Neural crest cell (in vitro differentiated cells): ENCODE measurements at places on chromosomes 5 and 9.

GRCh38 chr5:174312270-174312617, 266.7 kb downstream of the NSG2 start:
- DNase-seq, result no peak

DNA sequence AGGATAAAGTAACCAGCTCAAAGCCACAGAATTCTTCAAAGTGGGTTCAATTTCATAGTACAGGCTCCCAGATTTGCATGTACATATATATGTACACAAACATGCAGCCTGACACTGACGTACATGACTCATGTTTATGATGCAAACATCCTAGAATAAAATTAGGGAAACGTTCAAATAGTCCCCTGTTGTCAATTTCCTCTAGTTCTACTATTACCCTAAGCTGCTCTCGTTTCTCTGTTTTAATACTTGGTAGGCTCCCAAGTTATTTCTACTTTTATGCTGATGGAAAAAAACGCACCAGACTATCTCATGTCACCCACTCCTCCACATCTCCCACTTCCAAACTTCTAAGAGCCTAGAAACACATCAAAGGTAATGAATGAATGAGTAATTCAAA, 229.7 kb downstream of the EPB41L4A start:
- DNase-seq, result no peak

DNA sequence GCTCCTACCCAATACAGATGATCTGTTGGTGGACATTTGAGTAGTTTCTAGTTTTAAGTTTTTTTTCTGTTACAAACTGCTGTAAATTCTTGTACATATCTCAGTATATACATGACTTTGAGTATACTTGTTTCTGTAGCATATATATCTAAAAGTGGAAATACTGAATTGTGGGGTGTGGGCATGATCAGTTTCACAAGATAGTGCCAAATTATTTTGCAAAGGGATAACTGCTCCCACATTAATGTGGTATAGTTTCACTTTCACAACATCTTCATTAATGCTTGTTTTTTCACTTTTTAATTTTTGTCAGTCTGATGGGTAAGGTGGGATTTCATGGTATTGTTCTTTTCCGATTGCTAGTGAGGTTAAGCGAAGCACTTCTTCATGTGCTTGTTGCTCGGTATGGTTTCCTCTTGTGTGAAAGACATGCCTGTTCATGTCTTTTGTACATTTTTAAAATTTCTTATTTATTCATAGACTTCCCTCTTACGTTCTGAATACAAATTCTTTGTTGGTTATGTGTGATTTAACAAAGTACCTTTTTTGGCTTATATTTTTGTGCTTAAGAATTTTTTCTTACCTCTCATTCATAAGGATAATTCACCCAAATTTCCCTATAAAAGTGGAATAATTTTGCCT, 103.5 kb downstream of the CDC42SE2 start:
- no peak for DNase-seq

DNA sequence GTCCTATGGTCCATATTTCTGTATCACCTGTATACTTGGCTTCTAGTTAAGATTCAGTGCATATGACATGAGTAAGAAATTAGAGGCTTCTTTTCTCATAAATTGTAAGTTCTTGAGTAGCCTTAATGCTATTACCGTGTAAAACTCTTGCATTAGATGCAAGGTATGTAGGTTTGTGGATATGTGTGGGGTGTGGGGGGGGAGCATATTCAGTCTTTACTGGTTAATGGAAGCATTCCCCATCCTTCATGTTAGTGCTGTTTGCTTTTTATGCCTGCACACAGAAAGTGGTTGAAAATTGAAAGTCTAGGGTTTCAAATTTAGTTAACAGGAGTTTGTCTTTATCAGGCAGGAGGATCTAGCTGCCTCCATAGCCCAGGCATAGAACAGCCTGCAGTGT, 16.1 kb downstream of the RAI14 start:
- no peak for DNase-seq

DNA sequence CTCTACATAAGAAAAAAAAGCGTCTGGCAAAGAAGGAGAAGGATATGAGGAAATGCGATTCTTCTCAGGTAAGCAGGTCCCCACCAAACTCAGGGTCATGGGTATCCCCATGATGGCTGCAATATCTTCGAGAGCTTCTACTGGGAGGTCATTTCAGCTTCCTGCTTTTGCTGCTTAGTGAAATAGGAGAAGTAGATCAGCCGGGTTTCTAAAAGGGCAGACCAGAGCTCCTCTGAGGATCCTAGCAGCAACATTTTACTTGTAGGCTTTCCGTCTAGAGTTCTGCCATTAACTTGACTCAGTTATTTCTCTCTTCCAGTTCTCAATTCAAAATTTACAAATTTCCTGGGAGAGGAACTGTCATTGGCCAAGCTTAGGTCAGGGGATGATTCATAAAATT, 134.7 kb downstream of the DPYSL3 start:
- DNase-seq, result no peak

- DNase-seq, result no peak
Observed at GRCh38 chr5:136058039-136058971, 29.5 kb downstream of the TGFBI start.

- DNase-seq, result no peak
Observed at GRCh38 chr9:23747088-23748075, 78.7 kb downstream of the ELAVL2 start.

DNA sequence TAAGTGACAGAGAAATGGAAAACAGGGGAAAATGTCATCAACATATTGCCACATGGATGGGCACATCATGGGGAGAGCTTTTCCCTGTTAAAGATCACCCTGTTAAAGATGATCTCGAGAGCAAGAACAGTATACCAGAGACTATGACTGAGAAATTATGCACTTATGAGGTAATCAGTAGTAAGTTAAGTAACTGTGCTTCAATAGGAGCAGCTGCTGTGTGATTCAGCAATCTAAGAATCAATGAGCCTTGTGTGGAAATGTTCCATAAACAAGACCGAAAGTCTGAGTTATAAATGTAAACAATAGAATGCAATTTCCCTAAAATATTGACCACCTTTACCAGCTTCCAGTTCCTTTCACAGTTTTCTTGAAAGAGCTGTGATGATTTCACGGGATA, 582.3 kb downstream of the CAAP1 start:
- DNase-seq, result no peak

DNA sequence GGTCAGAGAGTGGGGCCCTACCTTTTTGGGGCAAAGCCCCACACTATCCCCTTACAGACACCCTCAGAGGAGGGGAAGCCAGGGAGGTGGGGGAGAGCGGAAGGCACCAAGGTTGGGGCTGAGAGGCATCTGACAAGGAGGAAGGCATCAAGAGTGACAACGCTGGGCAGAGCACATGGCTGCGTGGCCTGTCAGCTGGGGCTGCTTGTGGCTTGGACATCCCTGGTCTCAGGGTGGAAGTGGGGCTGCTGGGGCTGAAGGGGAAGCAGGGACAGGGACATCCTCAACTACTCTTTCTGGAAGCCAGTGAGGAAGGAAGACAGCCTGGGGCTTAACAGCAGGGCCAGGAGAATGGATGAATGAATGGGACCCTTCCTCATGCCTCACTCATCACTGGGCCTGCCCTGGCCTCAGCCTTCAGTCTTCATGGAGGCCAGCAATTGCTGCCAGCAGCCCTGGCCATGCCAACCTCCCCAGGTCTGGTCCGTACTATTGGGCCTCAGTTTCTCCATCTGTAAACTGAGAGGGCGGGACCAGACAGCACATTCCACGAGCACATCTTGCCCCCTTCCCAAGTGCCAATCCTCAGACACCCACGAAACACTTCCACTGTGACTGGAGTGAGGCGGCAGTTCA, 993 bp upstream of the RALGDS start:
- no peak for DNase-seq

GRCh38 chr5:129099184-129099569, 4.6 kb downstream of the ISOC1 start:
- DNase-seq, result no peak

DNA sequence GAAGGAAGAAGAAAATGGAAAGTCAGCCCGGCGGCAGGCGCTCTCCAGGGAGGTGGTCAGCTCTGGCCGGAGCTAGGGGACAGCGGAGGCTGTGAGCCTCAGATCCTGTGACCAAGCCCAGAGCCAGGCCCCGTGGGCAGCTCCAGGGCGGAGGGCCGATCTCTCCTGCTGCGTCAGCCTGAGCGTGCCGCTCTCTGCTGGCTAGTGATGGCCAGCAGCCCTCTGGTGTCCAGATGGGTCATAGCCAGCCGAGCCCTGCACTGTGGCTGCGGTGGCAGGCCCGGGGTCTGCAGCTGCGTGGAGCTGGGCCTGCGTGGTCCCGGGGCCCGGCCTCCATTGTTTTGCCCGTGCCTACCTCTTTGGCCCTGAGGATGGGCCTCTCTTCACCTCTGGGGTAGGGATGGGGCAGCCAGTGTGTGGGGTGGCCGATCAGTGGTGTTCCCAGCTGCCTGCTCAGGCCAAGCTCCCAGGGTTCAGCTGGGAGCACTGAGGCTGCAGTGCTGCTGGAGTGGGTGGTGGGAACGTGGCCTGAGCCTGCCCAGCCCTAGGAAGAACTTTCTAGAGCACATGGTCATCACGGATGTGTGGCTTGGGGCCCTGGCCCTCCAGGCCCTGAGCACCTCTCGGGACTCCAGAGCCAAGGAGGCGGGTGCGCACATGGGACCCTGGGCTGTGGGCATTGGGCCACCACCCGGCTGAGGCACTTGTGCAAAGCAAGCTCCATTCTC, 17.1 kb upstream of the NRARP start:
- DNase-seq, result no peak

GRCh38 chr5:180043377-180043776, 28.2 kb downstream of the RNF130 start:
- no peak for DNase-seq

GRCh38 chr9:88574953-88575352, 40.0 kb downstream of the NXNL2 start:
- no peak for DNase-seq

DNA sequence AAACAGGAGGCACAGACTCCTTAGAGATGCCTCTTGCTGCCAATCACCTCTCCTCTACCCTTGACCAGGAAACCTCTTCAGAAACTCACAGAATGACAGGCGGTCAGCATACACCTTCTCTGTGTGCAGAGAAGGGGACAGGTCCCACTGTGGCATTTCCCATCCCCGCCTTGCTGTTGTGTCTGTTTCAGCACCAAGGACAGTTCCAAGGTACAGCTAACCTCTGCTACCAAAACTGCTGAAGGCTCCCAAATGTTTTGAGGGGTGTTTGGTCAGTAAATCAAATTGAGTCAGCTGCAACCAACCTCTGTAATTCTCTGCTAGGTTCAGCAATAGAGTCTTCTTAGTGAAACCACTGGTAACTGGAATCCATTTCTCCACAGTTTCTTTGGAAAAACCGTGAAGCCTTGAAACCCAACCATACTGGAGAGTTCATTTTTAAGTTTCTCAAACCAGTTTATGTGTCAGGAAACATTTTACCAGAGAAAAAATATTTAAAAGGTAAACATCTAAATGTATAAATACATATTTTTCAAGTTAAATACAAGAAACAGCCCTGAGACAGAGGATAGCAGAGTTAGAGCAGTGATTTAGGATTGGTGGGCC, 122.0 kb downstream of the DRD1 start:
- DNase-seq, result peak; percentile 58

DNA sequence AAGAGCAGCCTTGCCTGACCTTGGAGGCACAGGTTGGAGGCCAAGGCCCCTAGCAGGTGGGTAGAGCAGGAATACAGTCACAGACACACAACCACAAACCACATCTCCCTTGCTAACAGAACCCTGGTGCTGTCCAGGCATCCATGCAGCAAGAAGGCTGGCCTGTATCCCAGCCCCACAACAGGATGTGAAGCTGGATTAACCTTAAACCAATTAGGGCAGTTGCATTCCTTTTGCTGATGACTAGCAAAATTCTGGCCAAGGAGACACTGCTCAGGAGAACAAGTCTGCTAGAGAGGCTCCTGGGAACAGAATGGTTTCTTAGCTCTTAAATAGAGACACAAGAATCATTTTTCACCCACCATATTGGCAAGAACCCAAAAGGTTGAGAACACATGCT, 97.8 kb downstream of the C5orf15 start:
- DNase-seq, result no peak

DNA sequence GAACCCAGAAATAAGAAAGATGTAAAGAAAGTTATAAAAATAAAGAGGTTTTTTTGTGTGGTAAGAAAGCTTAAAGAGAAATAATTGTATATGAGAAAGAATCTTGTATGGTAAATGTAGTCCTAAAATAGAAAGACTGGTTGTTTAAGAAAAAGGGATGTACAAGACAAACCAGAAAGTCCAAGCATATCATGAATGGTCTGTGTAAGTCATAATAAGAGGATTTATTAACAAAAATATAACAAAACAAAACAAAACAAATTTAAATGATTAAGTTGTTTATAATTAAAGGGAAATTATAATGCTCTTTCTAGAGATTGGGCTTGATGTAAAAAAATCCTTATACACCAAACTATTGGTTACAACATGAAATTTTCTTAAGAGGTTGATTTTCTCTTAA, 590.4 kb upstream of the PTGER4 start:
- DNase-seq, result no peak

DNA sequence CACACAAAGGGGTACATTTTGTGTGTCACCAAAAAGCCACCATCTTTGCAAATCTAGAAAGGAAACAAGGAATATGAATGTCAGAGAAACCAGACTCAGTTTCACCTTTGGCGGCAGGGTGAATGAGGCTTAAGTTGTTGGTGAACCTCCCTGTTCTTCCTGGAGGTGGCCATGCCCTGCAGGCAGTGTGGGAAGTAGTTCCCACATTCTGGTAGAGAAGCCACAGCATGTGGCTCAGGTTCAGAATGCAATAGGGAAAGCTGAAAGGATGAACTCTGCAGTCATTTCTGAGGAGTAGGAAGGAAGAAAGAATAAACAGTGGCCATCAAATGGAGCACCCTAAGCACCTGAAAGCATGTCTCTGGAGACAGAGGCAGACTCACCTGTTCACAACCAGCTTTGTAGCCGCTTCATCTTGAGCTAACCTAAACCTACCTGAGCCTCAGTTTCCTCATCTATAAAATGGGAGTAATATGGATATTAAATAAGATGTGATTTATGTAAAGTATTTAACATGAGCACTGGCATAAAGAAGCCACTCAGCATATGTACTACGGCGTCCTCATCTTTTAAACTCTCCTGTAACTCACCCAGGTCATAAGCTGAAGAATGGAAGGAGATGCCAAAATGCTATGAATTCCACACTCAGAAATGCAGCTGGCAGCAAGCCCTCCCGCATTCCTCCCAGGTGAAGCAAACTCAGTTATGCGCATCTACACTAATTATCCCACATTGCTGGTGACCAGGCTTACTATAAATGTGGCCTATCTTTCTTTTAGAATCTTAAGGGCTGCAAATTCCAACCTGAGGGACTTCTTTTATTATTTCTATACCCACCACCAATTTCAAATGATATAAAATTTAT, 86.0 kb downstream of the ZNF608 start:
- no peak for DNase-seq

DNA sequence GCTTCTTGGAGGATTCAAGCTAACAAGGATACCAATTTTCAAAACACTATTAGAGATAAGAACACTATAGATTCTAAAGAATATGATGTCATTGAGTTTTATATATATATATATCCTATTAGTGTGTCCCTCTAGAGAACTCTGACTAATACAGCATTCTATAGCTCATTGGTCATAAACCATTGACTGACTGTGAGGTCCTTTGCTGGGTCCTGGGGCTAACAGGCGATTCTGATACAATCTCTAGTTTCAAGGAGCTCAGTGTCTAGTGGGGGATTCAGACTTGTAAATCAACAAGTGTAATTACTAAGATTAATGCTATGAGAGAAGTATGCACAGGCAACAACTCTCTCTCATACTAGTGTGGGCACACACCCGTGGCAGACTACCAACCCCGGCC, 234.5 kb downstream of the DENND1A start:
- no peak for DNase-seq
